ENCODE measurements at places on chromosomes 1 and 21.

DNA sequence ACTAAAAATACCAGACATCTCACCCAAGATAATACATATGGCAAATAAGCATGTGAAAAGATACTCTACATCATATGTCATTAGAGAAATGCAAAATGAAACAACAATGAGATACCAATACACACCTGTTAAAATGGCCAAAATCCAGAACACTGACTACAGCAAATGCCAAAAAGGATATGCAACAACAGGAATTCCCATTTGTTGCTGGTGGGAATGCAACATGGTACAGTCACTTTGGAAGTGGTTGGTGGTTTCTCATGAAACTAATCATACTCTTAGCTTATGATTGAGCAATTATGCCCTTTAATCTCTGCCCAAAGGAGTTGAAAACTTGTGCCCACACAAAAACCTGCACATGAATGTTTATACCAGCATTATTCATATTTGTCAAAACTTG, 6.4 kb upstream of the RGS2 start:
- no peak for DNase-seq

DNA sequence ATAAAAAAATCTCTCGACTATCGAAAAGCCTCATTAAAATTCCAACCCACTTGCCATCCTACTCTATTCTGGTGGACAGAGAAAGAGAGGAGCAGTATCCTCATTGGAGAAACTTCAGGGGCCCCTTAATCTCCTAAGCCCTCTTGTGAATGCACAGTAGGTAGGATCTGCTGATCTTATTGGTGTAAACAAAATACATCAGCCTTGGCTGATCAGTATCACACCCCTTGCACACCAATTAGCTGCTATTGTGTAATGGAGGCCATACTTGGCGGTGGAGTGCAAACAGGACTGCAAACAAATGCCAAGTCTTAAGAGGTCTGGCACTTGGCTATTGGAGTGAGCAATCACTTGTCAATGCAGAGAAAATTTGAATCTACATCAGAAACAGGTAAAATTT, 15.7 kb downstream of the VCAM1 start:
- no peak for DNase-seq

GRCh38 chr1:217040711-217041455, 317.7 kb upstream of the ESRRG start:
- no peak for DNase-seq

- DNase-seq = no peak
These were observed 191.4 kb downstream of the ZBTB18 start for GRCh38 chr1:244242446-244242845.

DNA sequence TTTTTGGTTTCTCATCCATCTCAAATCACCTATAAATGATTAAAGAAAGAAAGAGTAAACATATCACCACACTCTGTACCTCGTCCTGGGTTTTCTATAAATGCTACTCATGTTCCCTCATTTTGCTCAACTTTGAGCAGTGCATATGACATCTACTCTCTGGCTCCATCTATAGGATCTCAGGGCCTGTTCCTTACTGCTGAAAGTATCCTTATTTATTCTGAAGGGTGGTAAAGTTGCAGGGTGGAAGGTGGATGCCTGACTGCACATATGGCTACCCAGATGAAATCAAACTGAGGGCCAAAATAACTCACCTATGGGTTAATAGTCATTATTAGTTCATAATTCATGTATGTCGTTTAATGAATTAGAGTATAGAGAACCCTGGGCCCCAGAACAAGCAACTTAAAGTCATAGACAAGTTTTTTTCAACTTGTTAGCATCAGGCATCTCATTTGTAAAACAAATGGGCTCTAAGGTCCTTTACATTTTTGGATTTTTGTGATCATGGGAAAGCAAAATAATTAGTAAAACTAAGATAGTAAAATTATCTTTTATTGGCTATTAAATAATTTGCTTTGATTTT, 46.5 kb downstream of the NCF2 start:
- DNase-seq = no peak

GRCh38 chr1:8679395-8679800, 138.0 kb downstream of the RERE start:
- DNase-seq = no peak

GRCh38 chr1:172145231-172145651, 275.2 kb upstream of the C1orf105 start:
- DNase-seq = no peak

- no peak for DNase-seq
These were observed 38.6 kb upstream of the GPR88 start for GRCh38 chr1:100499194-100499811.

- DNase-seq = no peak
These were observed 21.1 kb downstream of the TMEM51 start for GRCh38 chr1:15174615-15174983.

- no peak for DNase-seq
These were observed 27.7 kb downstream of the GALNT2 start for GRCh38 chr1:230094746-230095145.

DNA sequence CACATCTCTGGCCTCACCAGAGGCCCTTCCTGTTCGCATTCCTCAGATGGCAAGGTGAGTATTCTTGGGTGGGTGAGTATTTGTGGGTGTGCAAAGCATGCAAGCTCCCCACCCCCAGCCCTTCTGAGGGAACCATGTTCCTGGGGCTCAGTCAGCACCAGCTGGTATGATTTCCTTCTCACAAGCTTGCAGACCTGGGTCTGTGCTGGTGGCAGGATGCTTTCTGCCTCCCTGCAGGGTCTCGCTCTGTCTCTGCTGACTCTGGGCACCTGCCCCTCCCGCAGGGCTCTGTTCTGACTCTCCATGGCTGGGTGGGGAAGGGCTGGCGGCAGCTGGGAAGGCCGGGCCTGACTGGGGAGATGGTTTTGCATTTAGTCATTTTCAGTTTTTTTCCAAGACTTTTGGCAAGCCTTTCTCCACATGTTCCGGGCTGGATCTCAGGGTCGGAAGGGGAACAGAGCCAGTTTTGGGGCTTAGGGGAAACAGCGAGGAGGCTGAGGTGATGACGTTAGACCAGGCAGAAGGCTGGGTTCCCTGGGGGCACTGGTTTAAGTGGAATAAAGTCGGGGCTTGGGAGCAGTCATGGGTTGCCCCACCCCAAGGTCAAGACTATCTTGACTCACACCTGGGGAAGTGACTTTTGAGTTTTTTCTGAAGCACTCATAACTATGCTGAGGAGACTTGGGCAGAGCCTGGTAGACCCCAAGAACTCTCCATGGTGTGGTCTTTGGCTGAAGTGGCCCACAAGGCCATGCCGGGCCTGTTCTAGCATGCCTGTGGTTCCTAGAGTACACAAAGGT, 6.2 kb downstream of the RASSF5 start:
- DNase-seq = no peak

GRCh38 chr1:6686294-6686693, 15.3 kb downstream of the DNAJC11 start:
- DNase-seq = no peak

DNA sequence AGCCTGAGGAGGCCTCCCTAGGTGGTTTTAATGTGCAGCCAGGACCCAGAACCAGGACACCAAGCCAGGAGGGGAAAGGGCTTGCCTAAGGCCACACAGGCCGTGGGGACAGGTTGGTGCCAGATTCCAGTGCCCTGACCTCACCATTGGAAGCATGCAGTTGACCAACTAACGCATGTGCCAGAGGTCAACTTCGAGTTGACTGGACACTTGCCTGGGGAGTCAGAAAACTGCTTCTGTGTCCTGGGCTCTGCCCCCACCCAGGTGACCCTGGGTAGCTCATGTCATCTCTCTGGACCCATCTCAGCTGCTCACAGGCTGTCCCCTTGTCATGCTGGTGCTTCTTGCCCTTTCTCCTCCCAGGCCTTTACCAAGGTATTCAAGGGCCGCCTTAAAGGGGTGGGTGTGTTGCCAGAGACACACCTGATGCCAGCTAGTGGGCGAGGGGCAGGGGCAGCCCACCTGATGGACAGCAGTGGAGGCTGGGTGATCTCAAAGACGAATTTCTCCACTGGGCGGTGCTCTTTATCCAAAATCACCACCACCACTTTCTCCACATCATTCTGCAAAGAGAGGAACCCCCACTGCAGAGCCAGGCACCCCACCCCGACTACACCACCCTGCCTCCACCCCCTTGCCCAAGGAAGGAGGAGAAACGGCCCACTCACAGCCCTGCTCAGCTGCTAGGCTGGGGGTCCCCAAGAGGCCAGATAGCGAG, 4.4 kb downstream of the MAD2L2 start:
- DNase-seq = no peak

GRCh38 chr21:36163750-36164741, 7.4 kb downstream of the DOP1B start:
- DNase-seq = no peak

DNA sequence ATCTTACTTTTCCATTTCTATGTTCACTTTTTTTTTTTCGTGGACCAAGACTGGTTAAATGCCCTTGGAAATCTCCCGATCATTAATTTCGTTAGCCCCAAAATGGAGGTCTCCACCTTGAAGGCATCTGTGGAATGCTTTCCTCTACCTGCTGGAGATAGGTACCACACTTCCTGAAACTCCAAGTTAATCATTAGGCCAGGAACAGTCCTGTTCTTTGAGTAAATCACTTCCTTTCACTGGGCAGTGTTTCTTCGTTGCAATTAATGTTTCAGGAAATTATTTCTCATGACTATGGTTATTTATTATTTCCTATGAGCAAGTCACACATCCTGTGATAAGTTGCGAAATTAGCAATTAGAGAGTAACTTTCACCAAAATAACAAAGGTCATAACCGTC, 225.2 kb upstream of the LYPLAL1 start:
- DNase-seq = no peak

DNA sequence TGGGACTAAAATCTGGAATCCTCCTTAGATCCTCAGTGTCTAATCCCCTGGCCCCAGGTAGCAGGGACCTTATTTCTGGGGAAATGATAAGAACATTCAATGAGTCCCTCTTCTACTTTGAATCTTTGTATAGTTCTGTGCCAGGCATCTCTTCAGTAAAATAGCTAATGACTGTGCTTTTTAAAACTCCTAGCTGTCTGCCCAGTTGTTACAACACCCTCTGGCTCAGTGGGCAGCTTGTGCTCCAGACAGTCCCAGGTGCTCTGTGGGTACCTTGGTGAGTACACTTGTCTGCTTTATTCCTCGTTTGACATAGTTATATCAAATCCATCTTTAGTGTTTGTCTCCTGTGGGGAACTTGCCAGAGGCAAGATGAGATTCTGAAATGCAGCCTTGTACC, 18.0 kb downstream of the TGFB2 start:
- DNase-seq = no peak

- no peak for DNase-seq
These were observed 32.5 kb upstream of the SMYD2 start for GRCh38 chr1:214248311-214249085.

DNA sequence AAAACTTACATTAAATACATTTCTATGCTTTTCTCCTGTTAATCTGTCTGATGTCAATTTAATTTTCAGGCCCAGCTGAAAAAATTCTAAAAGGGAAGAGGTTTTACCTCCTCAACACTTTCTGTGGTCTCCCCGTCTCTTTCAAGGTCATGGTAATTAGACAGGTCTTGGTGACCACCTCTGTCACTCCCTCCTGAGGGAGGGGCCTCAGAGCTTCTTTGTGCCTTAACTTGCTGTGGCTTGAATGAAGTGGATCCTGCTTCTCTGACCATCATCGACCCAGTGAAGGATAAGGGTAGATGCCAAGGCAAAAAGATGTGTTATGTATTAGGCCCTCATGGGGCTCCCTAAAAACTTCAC, 40.8 kb upstream of the OSBPL9 start:
- DNase-seq = no peak

DNA sequence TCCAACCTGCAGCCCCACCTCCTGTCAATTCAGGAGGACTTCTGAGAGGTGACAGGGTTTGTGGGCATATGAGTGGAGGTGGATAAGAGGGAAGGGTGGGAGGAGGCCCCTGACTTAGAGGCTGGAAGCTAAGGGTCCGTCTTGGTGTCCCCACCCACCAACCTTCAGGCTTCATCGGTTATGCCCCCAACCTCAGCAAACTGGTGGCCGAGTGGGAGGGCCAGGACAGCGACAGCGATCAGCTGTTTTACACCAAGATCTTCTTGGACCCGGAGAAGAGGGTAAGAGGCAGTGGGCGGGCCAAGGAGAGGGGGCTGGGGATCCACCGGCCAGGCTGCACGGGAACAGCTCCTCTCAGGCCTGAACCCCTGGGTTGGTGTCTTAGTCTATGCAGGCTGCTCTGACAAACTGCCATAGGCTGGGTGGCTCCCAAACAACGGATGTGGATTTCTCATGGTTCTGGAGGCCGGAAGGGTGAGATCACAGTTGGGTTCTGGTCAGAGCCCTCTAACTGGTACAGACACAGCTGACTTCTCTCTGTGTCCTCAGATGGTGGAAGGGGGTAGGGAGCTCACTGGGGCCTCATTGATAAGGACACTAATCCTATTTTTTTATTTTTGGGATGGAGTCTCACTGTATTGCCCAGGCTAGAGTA, 18.1 kb downstream of the PLOD1 start:
- no peak for DNase-seq

GRCh38 chr1:201539561-201540431, 869 bp downstream of the NAV1 start:
- no peak for DNase-seq

GRCh38 chr1:208475449-208475848, 231.3 kb upstream of the PLXNA2 start:
- DNase-seq = no peak

DNA sequence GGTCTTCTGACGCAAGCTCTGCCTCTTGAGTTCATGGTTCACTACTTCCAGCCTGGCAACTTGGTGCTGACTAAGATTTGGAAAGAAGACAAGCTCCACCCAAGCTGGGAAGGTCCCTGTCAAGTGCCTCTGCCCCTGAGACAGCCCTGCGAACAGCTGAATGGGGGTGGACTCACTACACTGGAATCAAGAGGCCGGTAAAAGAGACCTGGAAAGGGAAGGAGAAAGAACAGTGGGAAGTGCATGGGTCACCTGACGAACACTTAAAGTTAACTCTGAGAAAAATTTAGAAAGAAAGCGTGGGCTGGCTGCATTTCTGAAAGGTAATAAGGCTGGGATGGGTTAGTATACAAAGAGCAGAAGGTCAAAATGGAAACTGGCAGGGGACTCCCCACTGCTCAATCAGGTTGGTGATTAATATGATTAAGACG, 26.1 kb upstream of the ZNF496 start:
- no peak for DNase-seq

- peak; percentile 16 for DNase-seq
These were observed 13.9 kb downstream of the DDX20 start for GRCh38 chr1:111769517-111770146.

- no peak for DNase-seq
These were observed 650 bp downstream of the VANGL1 start for GRCh38 chr1:115642168-115643072.

- no peak for DNase-seq
These were observed 1667.8 kb downstream of the MRPL39 start for GRCh38 chr21:23939369-23940065.

GRCh38 chr1:61329556-61329955, 247.2 kb downstream of the NFIA start:
- no peak for DNase-seq

DNA sequence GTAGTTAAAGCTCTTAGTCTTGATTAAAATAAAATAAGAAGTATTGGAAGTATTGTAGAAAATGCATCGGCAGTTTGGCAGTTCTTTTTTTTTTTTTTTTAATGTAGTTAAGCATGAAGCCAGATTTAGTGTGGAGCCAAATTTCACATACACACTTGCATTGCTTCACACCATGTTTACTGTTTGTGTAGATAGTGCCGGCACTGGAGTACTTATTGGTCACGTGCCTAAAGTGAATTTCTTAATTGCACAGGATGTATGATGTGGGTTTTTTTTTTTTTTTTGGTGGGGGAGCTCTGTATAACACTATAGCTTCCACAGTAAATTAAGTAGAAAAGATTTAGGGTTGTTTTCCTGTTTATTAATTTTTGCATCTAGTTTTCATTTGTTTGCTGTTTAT, 21.2 kb upstream of the TMEM61 start:
- DNase-seq = no peak

All from activated CD4-positive, CD25-positive, alpha-beta regulatory T cell (primary cell).